ELR (cell line): ENCODE measurements at places on chromosomes 12 and 14.

DNA sequence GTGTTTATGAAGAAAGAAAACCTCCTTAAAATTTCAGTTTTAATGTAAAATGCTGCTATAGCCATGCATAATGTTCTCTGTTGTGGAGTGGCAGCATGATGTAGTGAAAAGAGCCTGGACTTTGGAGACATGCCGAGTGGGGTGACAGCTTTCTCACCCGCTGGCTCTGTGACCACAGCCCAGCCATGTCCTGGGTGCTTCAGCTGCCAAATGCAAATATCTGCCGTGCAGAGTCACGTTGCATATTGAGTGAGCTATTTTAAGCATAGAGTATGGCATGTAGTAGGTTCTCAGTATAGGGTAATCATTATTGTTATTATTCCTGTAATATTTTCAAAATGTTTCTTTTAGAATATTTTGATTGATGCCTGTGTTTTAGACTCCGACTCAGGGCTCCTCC lies 15.5 kb upstream of the TCTN2 start:
- no peak for DNase-seq

DNA sequence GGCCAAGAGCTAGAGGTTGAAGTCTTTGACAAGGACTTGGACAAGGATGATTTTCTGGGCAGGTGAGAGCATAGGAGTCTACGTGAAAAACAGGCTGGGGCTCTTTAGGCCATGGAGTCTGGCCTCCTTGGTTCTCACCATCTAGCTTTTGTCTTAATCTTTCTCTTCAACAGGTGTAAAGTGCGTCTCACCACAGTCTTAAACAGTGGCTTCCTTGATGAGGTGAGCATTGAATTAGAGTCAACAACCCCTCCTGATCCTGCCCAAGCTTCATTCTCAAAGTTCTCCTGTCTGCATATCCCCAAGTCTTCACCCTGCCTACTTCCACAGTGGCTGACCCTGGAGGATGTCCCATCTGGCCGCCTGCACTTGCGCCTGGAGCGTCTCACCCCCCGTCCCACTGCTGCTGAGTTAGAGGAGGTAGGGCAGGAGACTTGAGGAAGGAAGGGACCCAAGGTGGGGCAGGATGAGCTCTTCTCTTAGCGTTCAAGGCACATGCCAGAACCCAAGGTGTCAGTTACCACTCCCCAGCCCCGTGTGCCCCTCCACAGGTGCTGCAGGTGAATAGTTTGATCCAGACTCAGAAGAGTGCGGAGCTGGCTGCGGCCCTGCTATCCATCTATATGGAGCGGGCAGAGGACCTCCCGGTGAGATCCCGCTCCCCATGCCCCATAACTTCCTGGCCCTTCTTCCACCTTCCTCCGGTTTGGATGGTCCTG lies 9.9 kb downstream of the ESYT1 start:
- no peak for DNase-seq

DNA sequence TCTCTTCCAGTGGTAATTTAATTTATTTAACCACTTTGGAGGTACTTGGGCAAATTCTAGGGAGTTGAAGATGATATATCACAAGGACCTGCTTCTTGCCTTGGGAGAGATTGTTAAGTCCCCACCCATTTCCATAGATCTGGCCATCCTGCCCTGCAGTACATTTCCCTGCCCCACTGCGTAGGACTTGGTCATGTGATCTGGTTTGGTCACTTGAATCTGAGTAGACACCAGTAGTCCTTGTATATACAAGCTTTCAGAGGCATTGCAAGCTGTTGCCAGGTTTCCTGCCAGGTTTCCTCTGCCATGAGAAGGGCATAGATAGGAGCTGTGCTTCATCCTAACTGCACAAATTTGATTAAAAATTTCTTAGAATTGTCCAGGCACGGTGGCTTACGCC lies 200.0 kb downstream of the ADAMTS20 start:
- no peak for DNase-seq

DNA sequence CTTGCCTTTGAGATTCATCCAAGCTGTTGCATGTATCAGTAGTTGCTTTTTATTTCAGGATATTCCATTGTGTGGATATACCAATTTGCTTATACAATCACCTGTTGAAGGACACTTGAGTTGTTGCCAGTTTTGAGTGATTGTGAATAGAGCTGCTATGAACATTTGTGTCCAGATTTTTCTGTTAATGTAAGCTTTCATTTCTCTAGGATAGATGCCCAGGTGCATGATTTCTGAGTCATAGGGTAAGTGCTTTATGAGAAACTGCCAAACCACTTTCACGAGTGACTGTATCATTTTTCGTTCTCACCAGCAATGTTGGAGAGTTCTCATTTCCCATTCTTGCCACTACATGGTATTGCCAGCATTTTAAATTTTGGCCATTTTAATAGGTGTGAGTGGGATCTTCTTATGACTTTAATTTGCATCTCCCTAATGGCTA lies 434.6 kb upstream of the RGS6 start:
- peak; percentile 54 for DNase-seq

- peak; percentile 54 for DNase-seq
These were observed 16.1 kb upstream of the NUDT14 start for GRCh38 chr14:105197211-105197641.

DNA sequence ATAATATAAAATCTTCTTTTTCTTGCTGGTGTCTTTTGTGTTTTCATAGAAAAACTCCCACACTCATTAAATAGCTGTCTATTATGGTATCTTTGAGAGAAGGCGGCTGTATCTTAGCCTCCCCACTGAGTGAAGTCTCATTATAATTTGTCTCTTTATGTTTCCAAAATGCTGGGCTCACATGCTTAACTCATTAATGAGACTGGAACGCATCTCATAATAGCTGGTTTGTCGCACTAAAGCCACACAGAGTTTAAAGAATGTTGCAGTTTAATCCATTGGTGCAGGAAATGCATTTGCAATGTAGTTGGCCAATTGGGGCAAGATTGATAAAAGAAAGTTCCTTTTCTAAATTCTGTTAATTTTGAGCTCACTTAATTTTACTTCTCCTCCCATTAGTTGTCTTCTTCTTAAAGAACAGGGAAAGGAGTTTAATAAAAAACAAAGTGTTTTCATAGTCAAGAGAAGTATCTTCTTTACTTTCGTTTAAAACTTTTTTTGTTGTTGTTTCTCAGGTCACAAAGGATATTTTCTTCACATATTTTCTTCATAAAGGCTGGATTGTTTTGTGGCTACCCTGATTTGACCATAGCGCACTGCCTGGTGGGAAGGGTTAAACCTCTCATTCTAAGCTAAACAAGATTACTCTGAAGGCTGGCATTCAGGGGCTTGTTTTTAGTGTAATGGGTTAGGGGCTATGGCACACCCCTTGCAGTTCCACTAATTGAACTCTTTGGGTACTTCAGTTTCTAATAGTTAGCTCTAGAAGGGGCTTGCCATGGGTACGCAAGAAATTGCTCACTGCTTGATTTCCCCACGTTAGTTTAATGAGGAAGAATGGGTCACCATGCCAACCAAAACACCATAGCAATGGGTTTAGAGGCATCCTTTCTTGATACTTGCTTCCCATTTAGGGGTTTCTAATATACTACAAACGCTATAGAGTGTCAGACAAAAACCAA lies 197.0 kb downstream of the TMTC2 start:
- no peak for DNase-seq

DNA sequence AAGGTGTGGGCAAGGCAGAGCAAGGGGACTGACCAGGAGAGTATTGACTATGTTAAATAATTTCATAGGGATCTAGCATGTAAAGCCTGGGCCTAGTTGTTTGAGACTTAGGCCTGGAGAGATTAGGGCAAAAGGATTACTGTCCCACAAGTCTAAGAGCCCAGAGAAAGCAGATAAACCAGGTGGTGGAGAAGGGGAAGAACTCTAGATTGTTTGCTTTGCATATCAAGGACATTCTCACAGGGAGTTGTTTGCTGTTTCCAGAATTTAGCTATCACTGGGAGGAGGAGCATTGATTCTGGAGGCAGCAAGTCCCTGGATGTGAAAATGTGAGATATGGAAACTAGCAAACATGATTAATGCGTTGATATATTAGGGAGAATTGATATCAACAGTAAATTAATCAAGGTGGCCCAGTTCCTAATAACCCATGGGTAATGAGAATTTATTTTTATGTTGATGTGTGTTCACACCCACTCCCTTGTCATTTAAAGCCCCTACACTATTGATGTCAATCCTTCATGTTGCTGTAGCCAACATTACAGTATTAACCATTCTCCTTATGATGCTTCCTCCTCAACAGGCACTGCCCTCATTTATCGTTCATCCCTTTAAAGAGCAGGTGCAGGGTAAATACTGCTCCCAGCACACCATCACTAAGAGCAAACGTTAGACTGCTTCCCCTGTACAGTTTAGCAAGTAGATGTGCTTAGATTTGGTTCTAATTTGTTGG lies 1666.7 kb upstream of the FLRT2 start:
- no peak for DNase-seq

GRCh38 chr12:92597997-92598396 lies 104.8 kb upstream of the PLEKHG7 start:
- peak; percentile 89 for DNase-seq

DNA sequence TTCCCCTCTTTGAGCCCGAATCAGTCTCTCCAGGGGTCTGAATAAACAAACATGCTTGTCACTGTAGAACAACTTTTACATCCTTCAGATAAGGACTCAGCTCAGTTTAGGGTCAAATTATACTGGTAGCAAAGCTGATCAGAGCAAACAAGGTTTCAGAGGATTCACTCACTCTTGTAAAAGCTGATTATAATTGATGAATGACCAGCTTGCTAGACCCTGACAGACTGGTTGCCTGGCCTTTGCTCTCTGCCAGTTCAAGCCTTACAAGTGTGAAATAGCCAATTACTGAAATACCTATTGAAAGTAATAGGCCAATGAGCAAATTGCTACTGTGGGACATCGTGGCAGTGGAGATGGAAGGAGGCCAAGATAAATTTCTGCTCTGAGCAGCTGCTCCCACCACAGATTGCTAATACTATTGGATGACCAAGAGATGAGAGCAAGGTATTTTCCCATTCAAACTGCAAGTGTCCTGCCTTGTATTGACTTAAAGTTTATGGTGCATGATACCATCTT lies 177.6 kb downstream of the PDZRN4 start:
- no peak for DNase-seq

- DNase-seq = peak; percentile 85
These were observed 1.8 kb downstream of the FBXL14 start for GRCh38 chr12:1592444-1593173.

DNA sequence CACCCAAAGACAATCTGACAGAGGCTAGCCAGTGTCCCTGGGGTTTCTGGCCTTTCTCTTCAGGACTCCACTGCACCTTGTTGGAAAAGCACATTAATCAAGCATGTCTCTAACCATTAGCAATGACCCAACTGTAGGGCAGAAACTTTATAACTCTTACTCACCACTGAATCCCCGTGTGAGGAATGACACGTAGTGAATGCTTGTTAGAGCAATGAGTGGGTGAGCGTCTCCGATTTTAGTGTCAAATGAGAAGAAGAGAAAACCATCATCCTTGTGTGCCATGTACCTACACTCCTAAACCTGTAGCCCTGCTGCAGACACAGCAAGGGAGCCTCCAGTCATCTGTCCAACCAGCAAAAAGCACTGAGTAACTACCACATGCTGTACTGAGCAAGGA lies 56.5 kb upstream of the GPR68 start:
- DNase-seq = peak; percentile 14

DNA sequence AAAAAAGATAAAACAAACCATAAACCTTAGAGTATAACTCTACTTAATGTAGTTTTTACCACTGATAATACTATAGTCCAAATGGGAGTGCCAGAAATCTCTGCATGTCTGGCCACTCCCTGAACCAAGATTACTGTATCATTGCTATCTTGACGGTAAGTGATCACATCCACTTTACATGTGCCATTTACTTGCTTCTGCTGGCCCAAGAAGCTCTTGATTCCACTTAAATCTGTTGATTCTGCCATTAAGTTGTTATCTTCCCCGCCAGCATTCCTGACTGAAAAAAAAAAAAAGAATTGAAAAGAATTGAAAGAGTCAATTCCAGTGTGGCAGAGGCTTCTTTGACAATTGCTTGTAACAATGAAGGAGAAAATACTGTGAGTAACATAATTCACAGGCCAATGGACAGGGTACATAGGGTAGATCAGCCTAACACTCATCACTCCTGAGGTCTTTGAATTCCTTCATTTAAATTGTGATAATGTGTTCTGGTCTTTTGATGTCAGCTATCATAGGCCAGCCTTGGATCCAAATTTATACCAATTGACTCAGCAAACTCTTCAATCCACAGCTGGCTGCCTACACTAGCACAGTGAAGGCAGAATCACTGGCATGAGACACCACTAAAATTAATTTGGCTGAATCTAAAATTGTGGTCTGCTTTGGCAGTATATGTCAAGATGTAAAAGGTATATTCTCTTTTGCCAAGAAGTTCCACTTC lies 665.2 kb upstream of the FLRT2 start:
- no peak for DNase-seq

DNA sequence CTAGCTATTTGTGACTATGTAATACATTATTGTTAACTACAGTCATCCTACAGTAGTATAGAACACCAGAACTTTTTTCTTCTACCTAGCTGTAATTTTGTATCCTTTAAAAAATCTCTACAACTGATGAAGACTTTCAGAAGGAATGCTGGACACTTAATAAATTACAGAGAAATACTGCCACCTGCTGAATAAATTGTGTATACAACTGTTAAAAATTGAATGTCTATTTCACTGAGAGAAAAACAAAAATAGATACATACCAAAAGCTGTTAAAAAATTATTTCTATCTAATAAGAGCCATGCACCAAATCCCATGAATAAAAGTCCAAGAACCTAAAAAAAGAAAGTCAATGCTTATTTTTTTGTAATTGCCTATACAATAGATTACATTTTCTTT lies 6.6 kb downstream of the TSPAN19 start:
- peak; percentile 70 for DNase-seq

GRCh38 chr14:82896476-82896875 lies 1362.8 kb upstream of the SEL1L start:
- DNase-seq = no peak

GRCh38 chr12:131089531-131090273 lies 136.0 kb downstream of the ADGRD1 start:
- no peak for DNase-seq

DNA sequence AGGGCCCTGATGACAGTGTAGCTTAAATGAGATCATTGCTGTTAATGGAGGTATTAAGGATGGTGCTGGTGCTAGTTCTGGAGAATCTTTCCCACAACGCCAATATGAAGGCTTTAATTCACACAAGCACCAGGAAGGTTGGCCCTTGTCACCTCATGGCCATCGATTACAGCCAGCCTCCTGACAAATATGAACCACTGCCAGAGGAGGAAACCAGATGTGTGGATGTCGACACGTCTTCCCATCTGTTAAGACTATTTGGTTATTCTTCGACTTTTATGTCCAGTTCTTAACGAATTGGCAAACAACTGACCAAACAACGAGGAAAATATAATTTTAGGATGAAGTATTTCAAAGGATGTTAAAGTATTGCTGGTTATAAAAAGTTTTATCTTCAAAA lies 79.5 kb downstream of the PIK3C2G start:
- no peak for DNase-seq

DNA sequence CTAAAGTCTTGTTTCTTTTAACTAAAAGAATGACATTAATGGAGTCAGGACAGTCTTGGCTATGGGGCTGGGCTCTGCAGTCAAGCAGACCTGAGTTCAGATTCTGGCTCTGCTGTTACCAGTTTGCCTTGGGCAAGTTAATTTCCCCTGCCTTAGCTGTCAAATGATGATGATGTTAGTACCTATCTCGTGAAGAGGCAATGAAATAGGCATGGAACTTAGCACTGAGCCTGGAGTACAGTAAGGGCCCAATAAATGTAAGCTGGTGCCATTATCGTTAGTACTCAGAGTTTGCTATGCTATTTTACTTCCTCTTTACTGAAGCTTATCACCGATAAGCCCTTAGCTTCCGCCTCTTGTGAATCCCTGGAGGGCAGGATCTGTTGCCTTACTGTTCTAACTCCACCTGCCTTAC lies 8.5 kb downstream of the FBXW8 start:
- no peak for DNase-seq

GRCh38 chr12:122527478-122527944 lies 462 bp downstream of the KNTC1 start:
- DNase-seq = peak; percentile 58
